Fibroblast of lung (primary cell): ENCODE measurements at places on chromosomes 1 and 21. TPM values are rescaled to one million over a fixed set of nuclear protein-coding genes. Genes with fewer than 3 reads are reported as not detected.

CACNA1E gene
- polyA plus RNA-seq: 0.01 TPM in 1 of 2 replicates, not detected in the other

BNIPL gene
- polyA plus RNA-seq: 0.07 and 0.10 TPM in 2 replicates

BEND5 gene
- 0.16 and 0.39 TPM in 2 replicates for polyA plus RNA-seq

TRMT13 gene
- 9.2 and 10.4 TPM in 2 replicates for polyA plus RNA-seq

DVL1 gene
- 9.1 and 12.5 TPM in 2 replicates for polyA plus RNA-seq

ALG14 gene
- 3.5 TPM in 2 replicates for polyA plus RNA-seq

CD5L gene
- not detected in 2 replicates for polyA plus RNA-seq

PODN gene
- 21.8 and 31.6 TPM in 2 replicates for polyA plus RNA-seq

MAN1C1 gene
- 10.4 and 51.4 TPM in 2 replicates for polyA plus RNA-seq

F5 gene
- not detected in 2 replicates for polyA plus RNA-seq

WNT2B gene
- 1.3 and 2.0 TPM in 2 replicates for polyA plus RNA-seq

EDARADD gene
- polyA plus RNA-seq: 0.05 TPM in 1 of 2 replicates, not detected in the other

FAM3B gene
- not detected in 2 replicates for polyA plus RNA-seq

EFNA3 gene
- 0.16 and 0.30 TPM in 2 replicates for polyA plus RNA-seq

BLACAT1 gene
- not detected in 2 replicates for polyA plus RNA-seq

SYCP1 gene
- polyA plus RNA-seq: not detected in 2 replicates

VHLL gene
- not detected in 2 replicates for polyA plus RNA-seq

TPTE gene
- not detected in 2 replicates for polyA plus RNA-seq

LCE1B gene
- polyA plus RNA-seq: not detected in 2 replicates

CA14 gene
- polyA plus RNA-seq: 0.08 TPM in 1 of 2 replicates, not detected in the other

CFAP74 gene
- not detected in 2 replicates for polyA plus RNA-seq
